CD4-positive, alpha-beta memory T cell (primary cell): ENCODE measurements at places on chromosomes 5 and 9. TPM values are rescaled to one million over a fixed set of nuclear protein-coding genes. Genes with fewer than 3 reads are reported as not detected.

GRCh38 chr9:124392254-124392870, 22.9 kb downstream of the PSMB7 start:
- H3K27me3 ChIP-seq: no peaks in the 10 kb centered on the region
- no peak overlapping the region for H3K27ac ChIP-seq
- peaks cover 31% of the 10 kb centered on the region for H3K4me1 ChIP-seq
- no peak overlapping the region for H3K4me3 ChIP-seq

DNA sequence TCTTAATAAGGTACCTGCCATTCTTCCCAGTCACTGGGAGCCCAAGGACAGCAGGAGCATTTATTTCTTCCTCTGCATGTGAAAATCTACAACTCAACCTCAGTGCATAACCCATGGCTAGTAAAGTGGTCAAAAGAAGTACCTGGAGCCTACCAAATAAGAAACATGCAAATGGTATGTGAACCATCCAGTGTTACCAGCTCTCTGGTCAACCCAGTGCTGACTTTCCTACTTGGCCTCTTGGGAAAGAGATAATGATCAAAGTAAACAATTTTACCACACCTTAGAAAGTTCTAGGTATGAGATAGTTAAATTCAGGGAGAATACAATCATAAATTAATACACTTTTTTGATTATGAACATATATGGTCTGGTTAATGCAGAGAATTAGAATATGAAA, 325.6 kb downstream of the ENC1 start:
- DNase-seq: no peak
- no peaks in the 10 kb centered on the region for H3K36me3 ChIP-seq
- no peak overlapping the region for H3K4me3 ChIP-seq

DNA sequence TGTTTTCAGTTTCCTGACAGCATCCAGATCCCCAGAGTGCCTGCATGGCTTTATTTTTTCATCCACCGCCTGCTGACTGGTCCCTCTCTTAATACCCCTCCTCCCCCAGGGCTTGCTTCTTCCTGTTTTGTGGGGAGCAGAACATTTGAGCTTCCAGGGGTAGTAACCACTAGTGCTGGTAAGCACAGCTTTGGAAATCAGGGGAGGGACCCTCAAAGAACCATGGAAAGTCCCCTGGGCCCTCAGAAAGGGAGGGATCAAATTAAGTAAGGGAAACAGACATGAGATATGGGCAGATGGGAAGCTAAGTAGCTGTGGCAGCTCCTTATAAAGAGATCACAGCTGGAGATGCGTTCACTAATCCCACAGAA, 26.8 kb downstream of the GRIA1 start:
- no peaks in the 10 kb centered on the region for H3K27me3 ChIP-seq
- H3K4me3 ChIP-seq: no peak overlapping the region
- DNase-seq: no peak
- no peaks in the 10 kb centered on the region for H3K36me3 ChIP-seq

- no peaks in the 10 kb centered on the region for H3K4me1 ChIP-seq
- no peak overlapping the region for H3K27ac ChIP-seq
- H3K27me3 ChIP-seq: no peaks in the 10 kb centered on the region
- H3K36me3 ChIP-seq: no peaks in the 10 kb centered on the region
- no peak overlapping the region for H3K4me3 ChIP-seq
Observed at GRCh38 chr9:79492092-79493009, 79.4 kb upstream of the TLE4 start.

DNA sequence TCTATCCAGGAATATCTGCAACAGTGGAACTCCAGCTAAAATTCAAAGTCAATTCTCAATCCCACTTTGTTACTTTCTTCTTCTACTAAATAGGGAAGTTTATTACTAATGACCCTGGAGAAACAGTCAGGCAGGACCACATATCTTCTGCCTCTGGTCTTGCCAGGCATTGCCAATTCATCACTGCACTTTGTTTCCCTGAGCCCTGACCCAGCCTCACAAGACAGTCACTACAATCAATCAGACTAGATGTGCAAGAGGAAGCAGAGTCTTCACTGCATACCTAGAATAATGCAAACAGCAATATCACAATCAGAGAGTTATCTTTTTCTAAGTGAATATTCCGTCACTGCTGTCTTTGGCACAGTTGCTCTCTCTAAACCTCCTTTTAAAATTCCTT, 74.9 kb upstream of the GAS1 start:
- H3K4me3 ChIP-seq: no peak overlapping the region
- no peak overlapping the region for H3K27ac ChIP-seq
- DNase-seq: no peak
- H3K4me1 ChIP-seq: no peaks in the 10 kb centered on the region
- H3K36me3 ChIP-seq: no peaks in the 10 kb centered on the region

Gene PCDHGC5
- not detected for total RNA-seq

Gene TRAF1
- 174 TPM for total RNA-seq

- DNase-seq: no peak
- H3K4me1 ChIP-seq: no peaks in the 10 kb centered on the region
- peaks cover 12% of the 10 kb centered on the region for H3K27me3 ChIP-seq
- no peaks in the 10 kb centered on the region for H3K36me3 ChIP-seq
- H3K27ac ChIP-seq: no peak overlapping the region
Observed at GRCh38 chr9:136201174-136201573, 3.8 kb downstream of the LHX3 start.

Gene C5orf58
- total RNA-seq: not detected

Gene CCT5
- 92.7 TPM for total RNA-seq

- DNase-seq: no peak
- no peak overlapping the region for H3K27ac ChIP-seq
- H3K4me1 ChIP-seq: peaks cover 89% of the 10 kb centered on the region
- H3K27me3 ChIP-seq: no peaks in the 10 kb centered on the region
- no peaks in the 10 kb centered on the region for H3K36me3 ChIP-seq
Observed at GRCh38 chr5:96967400-96967799, 31.5 kb downstream of the LNPEP start.

Gene LECT2
- not detected for total RNA-seq

DNA sequence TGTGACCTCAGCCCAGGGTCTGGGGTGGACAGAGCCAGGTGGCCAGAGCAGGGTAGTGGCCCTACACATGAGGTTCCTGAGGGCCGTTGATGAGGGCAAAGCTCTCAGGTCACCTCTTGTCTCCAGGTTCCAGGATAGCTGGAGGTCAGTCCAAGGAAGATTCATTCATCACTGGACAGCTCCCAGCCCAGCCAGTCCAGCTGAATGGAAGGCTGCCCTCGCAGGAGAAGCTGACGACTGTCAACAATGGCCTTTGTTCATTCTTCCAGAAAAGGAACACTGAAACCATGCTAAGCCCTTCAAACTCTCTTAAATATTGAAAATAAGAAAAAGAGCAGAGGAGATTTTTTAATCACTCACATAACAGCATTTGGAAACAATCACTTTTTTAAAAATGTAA, 169.7 kb upstream of the TBCA start:
- H3K27ac ChIP-seq: no peak overlapping the region
- DNase-seq: no peak
- H3K4me3 ChIP-seq: no peak overlapping the region
- H3K4me1 ChIP-seq: no peaks in the 10 kb centered on the region
- H3K27me3 ChIP-seq: no peaks in the 10 kb centered on the region

GRCh38 chr5:169013846-169014245, 287.1 kb downstream of the SLIT3 start:
- H3K36me3 ChIP-seq: no peaks in the 10 kb centered on the region
- H3K4me1 ChIP-seq: no peaks in the 10 kb centered on the region
- no peak overlapping the region for H3K4me3 ChIP-seq
- no peaks in the 10 kb centered on the region for H3K27me3 ChIP-seq

Gene PCSK1
- total RNA-seq: not detected

- H3K4me3 ChIP-seq: no peak overlapping the region
- no peaks in the 10 kb centered on the region for H3K27me3 ChIP-seq
- no peaks in the 10 kb centered on the region for H3K36me3 ChIP-seq
Observed at GRCh38 chr5:113433071-113433470, 1.7 kb downstream of the TSSK1B start.

DNA sequence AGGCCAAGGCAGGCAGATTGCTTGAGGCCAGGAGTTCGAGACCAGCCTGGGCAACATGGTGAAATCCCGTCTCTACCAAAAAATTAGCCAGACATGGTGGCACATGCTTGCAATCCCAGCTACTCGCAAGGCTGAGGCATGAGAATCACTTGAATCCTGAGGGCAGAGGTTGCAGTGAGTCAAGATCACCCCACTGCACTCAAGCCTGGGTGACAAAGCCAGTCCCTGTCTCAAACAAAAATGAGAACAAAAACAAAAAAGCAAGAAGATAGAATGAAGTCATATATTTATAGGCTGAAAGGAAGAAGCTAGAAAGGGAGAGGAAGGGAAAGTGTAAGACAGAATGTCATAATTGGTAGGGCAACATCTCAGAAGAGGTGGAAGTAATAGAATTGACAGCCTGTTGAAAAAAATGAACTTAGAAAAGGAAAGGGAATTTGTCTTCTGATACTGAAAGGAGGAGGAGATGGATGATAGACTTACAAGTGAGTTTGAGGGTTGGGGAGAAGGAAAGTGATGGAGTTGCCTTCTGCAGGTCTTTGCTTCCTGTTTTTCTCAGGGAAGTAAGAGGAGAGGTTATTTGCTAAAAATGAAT, 32.2 kb downstream of the CARD6 start:
- no peak overlapping the region for H3K4me3 ChIP-seq
- DNase-seq: no peak
- H3K36me3 ChIP-seq: no peaks in the 10 kb centered on the region
- H3K4me1 ChIP-seq: no peaks in the 10 kb centered on the region

Gene DHX29
- 22.5 TPM for total RNA-seq

DNA sequence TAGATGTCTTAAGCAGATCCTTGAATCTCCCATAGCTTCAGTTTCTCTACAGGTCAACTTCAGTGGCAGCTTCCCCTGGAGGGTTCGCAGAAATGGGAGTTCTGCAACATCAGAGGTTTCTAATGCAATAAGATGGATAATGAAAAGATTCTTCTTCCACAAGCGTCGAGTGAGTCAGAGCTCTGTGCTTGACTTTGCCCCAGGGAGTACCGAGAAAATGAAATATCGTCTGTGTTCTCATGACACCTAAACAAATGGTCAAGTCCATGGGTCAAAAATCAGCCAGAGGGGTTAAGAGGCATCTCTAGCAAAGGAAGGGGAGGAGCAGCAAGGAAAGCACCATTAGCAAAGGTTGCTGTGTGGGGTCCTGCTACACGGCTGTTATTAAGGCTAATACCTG, 3.2 kb upstream of the ADRA1B start:
- no peak for DNase-seq
- no peak overlapping the region for H3K4me3 ChIP-seq
- peaks cover 5% of the 10 kb centered on the region for H3K4me1 ChIP-seq

DNA sequence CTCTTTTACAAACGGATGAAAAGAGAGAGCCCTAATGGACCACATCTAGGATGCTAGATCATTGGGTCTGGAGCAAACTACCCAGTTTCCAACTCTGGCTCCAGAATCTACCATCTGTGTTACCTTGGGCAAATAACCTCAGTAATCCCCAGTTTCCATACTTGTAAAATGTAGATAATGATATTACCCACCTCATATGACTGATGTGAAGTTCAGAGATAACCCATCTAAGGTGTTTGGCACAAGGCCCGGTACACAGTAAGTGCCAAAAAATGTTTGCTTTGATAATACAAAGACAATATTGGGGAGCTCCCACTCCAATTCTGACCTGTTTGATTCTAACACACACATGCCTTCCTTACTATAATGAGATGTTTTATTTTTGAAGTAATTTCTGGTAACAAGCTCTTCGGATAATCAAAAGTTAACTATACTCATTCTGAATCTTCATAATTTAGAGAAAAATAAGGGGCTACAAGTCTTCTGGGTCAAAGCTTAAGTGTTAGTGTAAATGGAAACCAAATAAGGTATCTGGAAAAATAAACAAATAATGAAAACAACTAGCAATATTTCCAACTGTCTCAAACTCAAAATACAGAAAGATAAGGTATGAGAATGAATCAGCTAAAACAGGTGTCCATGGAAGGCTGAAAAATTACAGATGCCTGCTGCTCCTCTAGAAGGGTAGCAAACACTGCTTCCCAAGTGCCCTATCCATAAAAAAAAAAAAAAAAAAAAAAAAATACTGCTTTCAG, 30.4 kb downstream of the ELL2 start:
- no peak for DNase-seq
- no peaks in the 10 kb centered on the region for H3K36me3 ChIP-seq
- H3K27me3 ChIP-seq: no peaks in the 10 kb centered on the region
